ENCODE measurements at places on chromosomes 3 and 15. TPM values are rescaled to one million over a fixed set of nuclear protein-coding genes. Genes with fewer than 3 reads are reported as not detected.

The PIGZ gene
- total RNA-seq, result 4.6 TPM

The PCNP gene
- total RNA-seq, result 57.0 TPM

The CYP1A1 gene
- 39.8 TPM for total RNA-seq

The MINAR1 gene
- 0.51 TPM for total RNA-seq

The OGG1 gene
- 14.9 TPM for total RNA-seq

The RNF168 gene
- 19.5 TPM for total RNA-seq

The MORC1 gene
- not detected for total RNA-seq

The LRRC31 gene
- not detected for total RNA-seq

The ACAA1 gene
- total RNA-seq, result 45.1 TPM

The ARGFX gene
- not detected for total RNA-seq

The ZMYND10 gene
- 0.25 TPM for total RNA-seq

The CCDC33 gene
- total RNA-seq, result not detected

The CDHR4 gene
- total RNA-seq, result not detected

The NKIRAS1 gene
- 6.1 TPM for total RNA-seq

The SMCO1 gene
- not detected for total RNA-seq

The CPB1 gene
- total RNA-seq, result not detected

The ZCWPW2 gene
- 0.13 TPM for total RNA-seq

The HAUS2 gene
- total RNA-seq, result 18.1 TPM

The TWF2 gene
- total RNA-seq, result 132 TPM

The XRN1 gene
- 24.7 TPM for total RNA-seq

The INSYN1 gene
- total RNA-seq, result 0.51 TPM

The OSBPL10 gene
- 8.0 TPM for total RNA-seq

The GORASP1 gene
- 34.9 TPM for total RNA-seq

The GPR149 gene
- total RNA-seq, result not detected

The RTP1 gene
- not detected for total RNA-seq

The NPHP3 gene
- total RNA-seq, result 14.1 TPM

The ISLR gene
- 0.13 TPM for total RNA-seq

The USP19 gene
- 30.4 TPM for total RNA-seq

The GPR87 gene
- total RNA-seq, result under 0.01 TPM

The UROC1 gene
- not detected for total RNA-seq

The DNAH1 gene
- 1.0 TPM for total RNA-seq

The MEGF11 gene
- not detected for total RNA-seq

The RLBP1 gene
- not detected for total RNA-seq

The ARPP21 gene
- total RNA-seq, result not detected

The THRB gene
- 0.13 TPM for total RNA-seq

The ABI3BP gene
- total RNA-seq, result 16.2 TPM

The ZBBX gene
- total RNA-seq, result 0.13 TPM

The ATP13A4 gene
- total RNA-seq, result 0.13 TPM

The MINDY4B gene
- not detected for total RNA-seq

The PPP1R14D gene
- total RNA-seq, result not detected

The NANOGP8 gene
- not detected for total RNA-seq

The TRIM59 gene
- total RNA-seq, result 12.5 TPM

The COLQ gene
- 1.9 TPM for total RNA-seq

The TMEM42 gene
- 9.6 TPM for total RNA-seq

The ACTRT3 gene
- 1.7 TPM for total RNA-seq

The GABRR3 gene
- total RNA-seq, result not detected

The SLC30A4 gene
- 4.6 TPM for total RNA-seq

The GOLGA8H gene
- total RNA-seq, result 0.63 TPM

The ITIH1 gene
- total RNA-seq, result not detected

The ARL6 gene
- 4.5 TPM for total RNA-seq

The ADGRG7 gene
- total RNA-seq, result not detected

The MSL2 gene
- total RNA-seq, result 10.5 TPM

The HRG gene
- not detected for total RNA-seq

The MUC20 gene
- total RNA-seq, result under 0.01 TPM

The CFAP20DC gene
- total RNA-seq, result 0.77 TPM

The GRAMD2A gene
- total RNA-seq, result 0.13 TPM

The RAP2B gene
- total RNA-seq, result 21.6 TPM

The PLOD2 gene
- total RNA-seq, result 81.0 TPM

The HTR3E gene
- total RNA-seq, result not detected

The MAP2K5 gene
- total RNA-seq, result 3.5 TPM

All from dermis microvascular lymphatic vessel endothelial cell (primary cell).